ENCODE measurements at places on chromosomes 1 and 21.

GRCh38 chr1:151989211-151989862 is 4.3 kb downstream of the S100A10 start:
- no peak for DNase-seq

DNA sequence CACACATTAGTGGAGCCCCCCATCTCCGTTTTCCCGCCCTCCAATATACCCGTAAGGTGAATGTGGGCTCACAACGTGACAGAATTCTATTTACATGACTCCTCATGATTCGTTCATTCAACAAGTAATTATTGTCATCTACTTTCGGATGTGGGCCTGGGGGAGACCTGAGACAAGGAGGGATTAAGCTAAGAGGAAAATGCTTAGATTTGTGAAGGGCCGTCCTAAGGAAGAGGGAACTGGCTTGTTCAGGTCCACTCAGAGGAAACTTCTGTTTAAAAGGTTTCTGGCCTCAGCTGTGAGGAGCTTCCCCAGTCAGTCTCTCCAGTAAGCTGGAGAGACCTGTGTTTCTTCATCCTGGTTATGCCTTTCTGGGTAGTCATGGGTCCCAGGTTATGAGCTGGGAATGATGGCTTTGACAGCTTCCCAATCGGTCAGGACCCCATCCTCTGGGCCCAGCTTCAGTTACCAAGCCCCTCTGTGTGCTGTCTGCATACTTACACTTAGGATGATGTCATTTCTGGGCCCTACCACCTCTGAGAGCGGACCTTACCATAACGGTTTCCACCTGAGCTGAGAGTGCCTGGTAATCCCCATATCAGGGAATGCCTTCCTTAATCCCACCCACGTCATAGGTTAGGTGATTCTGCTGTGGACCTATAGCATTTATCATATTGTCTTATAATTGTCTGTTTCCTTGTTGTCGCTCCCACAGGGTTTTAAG is 687 bp upstream of the ERI3 start:
- no peak for DNase-seq

- no peak for DNase-seq
These were observed 1.8 kb downstream of the PTTG1IP start for GRCh38 chr21:44871576-44872269.

GRCh38 chr1:223775054-223775453 is 62.7 kb downstream of the CAPN2 start:
- no peak for DNase-seq

DNA sequence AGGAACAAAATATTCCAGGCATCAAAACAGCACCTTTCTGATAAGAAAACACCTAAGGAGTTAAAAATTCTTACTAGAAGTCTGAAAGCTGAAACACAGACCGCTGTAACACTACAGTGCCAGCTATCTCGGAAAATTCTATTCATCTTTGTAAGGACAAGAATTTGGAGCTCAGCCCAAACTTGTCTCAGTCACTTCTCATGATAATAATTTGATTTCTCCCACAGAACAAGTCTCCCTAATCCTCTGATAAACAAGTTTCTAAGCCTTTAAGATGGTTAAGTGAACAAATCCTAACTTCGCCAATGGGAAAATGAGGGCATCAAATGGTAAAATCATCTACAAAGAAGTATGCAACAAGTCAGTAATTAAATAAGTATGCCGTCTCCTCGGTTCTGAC is 59.9 kb downstream of the SIPA1L2 start:
- no peak for DNase-seq

DNA sequence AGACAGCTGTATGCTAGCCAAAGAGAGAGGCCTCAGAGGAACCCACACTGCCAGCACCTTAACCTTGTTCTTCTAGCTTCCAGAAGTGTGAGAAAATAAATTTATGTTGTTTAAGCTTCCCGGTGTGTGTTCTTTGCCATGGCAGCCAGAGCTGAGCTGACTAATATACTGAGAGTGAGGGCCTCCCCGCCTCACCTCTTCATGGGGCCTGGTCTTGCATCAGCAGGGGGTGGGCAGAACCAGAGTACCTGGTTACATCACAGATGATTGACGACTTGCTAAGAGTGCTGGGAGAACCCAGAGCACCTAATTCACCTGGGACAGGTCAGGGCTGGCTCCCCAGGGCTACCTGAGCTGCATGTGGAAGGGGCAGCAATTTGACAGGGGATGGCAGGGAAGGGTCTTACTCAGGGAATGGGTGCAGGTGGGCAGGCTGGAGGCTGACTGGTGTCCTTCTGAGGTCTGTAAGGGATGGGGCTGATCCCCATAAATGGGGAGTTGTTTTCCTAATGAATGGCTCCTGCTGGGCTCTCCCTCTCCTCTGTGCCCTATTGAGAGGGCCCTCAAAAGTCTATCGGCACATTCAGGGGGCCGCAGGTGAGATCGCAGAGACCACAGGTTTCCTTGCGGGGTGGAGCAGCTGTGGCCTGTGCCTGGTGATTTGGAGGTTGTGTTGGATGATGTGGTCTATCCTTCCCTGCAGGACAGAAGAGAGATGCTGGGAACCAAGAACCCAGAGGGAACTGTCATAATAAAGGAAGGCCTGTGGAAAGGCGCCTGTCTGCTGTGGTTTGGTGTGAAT is 60.6 kb upstream of the ETV3 start:
- DNase-seq = no peak

GRCh38 chr1:21539933-21540332 is 30.7 kb downstream of the ALPL start:
- no peak for DNase-seq

DNA sequence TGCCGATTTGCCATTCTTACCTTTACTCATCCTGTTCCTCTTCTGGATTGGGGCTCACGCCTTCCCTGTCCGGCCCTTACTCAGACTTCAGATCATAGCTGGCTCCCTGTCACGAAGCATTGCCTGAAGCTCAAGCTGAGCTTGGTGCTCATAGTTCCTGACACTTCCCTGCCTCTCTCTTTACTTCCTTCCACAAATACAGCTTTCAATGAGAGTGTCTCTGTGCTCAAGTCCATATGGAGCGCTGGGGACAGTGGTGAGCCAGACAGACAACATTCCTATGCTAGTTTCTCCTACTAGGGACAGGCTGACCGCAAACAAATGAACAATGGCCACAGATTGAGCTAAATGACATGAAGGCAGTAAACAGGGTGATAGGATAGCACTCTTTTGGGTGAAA is 38.1 kb downstream of the HHAT start:
- DNase-seq = no peak
